ENCODE measurements at places on chromosomes 4 and X.

GRCh38 chrX:41692162-41692749 is 3.5 kb downstream of the GPR34 start:
- DNase-seq, result no peak

DNA sequence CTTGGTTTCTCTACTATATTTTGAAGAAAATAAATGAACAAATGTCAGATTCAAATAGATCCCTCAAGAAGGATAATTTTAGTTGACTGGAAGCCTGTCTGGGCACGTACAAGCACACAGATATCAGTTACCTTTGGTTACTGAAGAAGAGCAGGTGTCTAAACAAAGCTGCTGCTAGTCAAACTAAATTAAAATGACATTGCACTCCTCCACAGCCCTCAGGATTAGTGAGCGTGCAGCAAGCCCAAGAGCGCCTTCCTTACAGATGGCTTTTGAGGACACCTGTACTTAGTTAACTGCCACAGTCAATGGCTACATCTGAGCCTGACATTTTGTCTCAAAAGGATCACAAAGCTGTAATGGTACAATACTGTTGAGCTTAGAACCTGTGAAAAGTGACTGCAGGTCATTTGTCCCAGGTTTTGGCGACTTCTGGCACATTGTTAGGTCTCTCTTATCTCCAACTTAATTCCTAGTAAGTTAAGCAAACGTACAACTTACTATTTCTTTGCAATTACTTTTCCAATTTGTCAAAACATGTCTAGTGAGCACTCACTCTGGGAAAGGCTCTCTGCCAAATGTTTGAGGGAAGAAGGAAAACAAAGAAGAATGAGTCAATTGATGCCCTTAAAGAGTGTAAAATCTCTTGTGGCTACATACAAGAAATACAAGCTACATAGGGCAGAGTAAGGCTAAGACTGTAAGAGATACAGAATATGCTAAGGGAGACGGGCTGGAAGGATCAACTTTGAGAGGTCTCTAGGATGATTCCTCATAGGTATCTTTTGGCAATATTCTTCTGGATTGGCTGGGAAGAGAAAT is 25.6 kb upstream of the DAPP1 start:
- DNase-seq, result no peak

GRCh38 chr4:84733343-84734033 is 150.6 kb downstream of the CDS1 start:
- DNase-seq, result no peak

DNA sequence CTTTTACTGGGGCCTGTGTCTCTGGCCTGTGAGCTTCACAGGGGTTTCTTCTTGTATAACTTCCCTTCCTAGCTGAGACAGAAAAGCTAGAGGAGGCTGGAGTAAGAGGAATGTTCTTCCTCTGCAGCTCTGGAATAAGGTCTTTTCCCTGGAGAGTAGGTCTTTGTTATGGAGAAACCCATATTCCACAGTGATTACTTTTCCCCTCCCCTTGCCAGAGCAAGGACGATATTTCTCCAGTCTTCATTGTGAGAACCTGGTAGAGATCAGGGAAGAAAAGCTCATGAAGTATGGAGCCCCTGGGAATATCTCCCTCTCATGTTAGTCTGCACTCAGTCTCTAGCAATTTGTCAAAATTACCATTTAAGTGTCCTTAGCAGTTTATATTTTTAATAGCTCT is 18.7 kb upstream of the GLRB start:
- no peak for DNase-seq

GRCh38 chrX:150643271-150643670 is 49.9 kb upstream of the MTMR1 start:
- DNase-seq, result no peak
